T-helper 9 cell (primary cell): ENCODE measurements at places on chromosomes 6 and 20.

DNA sequence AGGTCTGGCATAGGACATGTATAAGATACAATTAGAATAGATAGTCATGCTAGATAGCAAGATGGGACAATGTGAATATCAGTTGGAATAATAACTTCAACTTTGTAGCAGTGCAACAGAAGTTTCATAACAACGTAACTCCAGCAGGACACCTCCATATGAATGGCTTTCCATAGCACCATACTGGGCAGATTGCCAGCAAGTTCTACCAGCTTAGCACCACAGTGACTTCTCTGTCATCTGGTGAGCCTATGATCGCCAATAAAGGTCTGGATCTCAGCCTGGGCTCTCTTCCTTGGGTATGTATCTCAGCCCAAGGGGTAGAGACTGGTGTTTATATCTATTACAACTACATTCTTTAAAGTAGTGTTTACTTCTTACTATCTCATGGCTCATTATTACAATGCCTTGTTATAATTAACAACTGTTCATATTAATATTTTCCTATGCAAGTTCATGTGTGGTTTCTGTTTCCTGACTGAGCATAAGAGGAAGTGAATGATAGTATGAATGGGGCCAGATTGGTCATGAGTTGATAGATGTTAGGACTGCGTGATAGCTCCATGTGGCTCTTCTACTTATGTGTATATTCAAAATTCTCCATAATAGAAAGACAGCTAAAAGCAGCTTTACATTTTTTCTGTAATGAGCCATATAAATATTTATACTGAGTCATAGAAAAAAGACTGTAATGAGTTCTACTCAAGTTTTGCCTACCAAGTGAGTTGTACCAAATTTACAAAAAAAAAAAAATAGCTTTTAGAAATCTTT is 22.9 kb downstream of the HTR1B start:
- no peak for DNase-seq

GRCh38 chr6:3426091-3426926 is 30.5 kb downstream of the SLC22A23 start:
- DNase-seq = no peak

- DNase-seq = no peak
These were observed 144.6 kb downstream of the MTHFD1L start for GRCh38 chr6:151010071-151010470.

- no peak for DNase-seq
These were observed 105.4 kb upstream of the AFDN start for GRCh38 chr6:167721291-167721690.

GRCh38 chr20:61896058-61896961 is 169.4 kb downstream of the TAF4 start:
- peak; percentile 2 for DNase-seq

DNA sequence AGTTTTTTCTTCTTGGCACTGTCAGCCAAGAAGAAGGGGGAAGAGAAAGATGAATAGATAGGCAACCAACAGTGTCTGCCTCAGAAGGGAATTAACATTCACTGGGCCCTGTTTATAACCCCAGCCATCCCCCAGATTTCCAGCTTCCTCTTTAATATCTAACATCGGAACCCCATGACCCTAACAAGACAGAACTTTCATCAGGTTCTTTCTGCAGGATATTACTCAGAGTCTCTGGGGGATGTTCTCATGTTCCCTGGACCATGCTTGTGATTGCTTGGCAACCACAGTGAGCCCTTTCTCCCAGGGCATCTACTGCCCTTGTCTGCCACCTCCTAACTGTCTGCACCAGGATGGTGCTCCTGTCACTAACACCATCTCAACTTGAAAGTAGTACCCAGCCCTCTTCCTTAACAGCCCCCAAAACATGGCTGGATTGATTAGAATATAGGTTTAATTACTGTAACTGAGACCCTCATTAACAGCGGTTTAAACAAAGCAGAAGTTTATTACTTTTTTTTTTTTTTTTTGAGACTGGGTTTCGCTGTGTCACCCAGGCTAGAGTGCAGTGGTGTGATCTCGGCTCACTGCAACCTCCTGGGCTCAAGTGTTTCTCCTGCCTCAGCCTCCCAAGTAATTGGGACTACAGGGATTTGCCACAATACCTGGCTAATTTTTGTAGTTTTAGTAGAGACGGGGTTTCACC is 12.0 kb upstream of the PTPN1 start:
- DNase-seq = no peak

DNA sequence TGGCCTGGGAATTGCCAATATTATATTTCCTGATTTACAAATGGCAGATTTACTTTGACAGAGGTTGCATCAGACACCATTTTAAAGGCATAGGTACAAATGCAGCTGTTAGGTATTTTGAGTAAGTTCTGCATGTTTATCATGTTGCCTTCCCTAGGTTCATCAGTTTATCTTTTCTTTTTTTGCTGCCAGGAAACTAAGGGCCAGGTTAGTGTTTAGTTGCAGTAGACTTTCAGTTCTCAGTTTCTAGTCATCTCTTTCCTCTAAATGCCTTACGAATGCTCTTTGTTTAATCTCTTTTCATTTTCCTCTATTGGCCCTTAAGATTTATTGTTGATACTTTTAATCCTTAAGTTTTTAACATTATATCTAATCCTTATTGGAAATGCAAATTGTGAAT is 129.9 kb downstream of the SMAP1 start:
- no peak for DNase-seq

- no peak for DNase-seq
These were observed 1.0 kb downstream of the SIM1 start for GRCh38 chr6:100463630-100464161.

- no peak for DNase-seq
These were observed 37.2 kb downstream of the SYNJ2 start for GRCh38 chr6:158018851-158019361.

DNA sequence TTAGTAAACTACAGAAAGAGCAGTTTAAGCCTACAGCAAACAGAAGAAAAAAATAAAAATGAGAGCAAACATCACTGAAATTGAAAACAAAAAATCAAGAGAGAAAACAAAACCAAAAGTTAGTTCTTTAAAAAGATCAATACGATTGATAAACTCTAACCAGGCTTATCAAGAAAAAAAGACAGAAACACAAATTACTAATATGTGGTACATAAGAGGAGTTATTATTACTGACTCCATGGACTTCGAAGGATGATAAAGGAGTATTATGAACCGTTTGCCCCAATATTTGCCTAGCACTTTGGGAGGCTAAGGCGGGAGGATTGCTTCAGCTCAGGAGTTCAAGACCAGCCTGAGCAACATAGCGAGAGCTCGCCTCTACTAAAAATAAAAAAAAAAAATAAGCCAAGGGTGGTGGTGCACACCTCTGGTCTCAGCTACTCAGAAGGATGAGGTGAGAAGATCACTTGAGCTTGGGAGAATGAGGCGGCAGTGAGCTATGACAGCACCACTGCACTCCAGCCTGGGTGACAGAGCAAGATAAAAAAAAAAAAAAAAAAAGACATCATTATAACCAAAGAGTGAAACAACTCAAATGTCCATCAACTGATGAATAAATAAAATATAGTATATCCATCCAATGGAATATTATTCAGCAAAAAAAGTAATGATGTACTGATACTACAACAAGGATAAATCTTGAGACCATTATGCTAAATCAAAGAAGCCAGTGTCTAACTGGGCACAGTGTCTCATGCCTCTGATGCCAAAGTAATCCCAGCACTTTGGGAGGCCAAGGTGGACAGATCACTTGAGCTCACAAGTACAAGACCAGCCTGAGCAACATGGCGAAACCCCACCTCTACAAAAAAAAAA is 12.9 kb downstream of the TRPC4AP start:
- DNase-seq = no peak

- no peak for DNase-seq
These were observed 40.0 kb downstream of the MYLIP start for GRCh38 chr6:16168858-16169257.

DNA sequence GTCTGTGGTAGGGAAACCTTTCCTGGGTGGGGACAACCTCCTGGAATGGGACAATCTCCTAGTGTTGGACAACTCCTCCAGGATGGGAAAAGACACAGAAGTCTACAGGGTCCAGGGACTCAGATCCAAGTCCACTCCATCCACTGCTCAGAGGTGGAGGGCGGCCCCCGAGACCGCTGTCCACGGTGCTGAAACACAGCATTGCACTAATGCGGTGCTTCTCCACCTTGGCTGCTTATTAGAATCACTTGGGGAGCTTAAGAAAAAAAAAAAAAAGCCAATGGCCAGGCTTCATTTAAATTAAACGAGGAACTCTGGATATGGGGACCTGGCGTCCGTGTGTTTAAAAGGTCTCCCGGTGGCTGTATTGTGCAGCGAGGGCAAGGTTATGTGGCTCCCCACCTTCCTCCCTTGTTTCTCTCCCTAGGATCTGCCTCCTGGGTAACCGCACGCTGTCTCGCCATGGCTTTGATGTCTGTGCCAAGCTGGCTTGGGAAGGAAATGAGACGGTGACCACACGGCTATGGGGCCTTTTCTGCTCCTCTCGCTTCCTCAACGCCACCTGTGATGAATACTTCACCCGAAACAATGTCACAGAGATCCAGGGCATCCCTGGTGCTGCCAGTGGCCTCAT is 12.0 kb downstream of the SLC12A5 start:
- DNase-seq = peak; percentile 48

DNA sequence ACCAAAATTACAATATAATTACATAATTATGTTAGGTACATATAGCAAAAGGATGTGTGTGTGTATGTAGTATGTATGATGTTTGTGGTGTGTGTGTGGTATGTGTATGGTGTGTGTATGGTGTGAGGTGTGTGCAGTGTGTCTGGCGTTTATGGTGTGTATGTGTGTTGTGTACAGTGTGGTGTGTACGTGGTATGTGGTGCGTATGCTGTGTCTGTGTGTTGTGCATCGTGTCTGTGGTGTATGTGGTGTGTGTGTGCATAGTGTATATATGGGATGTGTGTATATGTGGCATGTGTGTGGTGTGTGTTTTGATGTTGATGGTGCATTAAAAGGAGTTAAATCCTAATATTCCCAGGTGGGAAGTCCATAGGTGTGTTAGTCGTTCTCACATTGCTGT is 62.8 kb downstream of the PLG start:
- no peak for DNase-seq

DNA sequence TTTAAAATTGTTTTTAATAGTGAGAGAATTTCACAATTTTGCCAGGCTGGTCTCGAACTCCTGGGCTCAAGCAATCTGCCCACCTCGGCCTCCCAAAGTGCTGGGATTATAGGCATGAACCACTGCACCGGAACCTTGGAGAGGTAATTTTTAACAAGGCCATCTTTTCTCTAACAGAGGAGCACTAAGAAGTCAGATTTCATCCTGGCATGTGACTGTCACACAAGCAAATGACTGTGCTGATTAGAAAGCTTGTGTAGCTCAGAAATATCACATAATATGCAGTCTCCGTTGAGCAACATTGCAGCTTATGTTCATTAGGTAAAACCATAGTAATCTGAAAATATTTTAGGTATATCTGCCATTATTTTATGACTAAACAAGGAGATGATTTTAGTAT is 156.0 kb downstream of the CCDC170 start:
- no peak for DNase-seq

DNA sequence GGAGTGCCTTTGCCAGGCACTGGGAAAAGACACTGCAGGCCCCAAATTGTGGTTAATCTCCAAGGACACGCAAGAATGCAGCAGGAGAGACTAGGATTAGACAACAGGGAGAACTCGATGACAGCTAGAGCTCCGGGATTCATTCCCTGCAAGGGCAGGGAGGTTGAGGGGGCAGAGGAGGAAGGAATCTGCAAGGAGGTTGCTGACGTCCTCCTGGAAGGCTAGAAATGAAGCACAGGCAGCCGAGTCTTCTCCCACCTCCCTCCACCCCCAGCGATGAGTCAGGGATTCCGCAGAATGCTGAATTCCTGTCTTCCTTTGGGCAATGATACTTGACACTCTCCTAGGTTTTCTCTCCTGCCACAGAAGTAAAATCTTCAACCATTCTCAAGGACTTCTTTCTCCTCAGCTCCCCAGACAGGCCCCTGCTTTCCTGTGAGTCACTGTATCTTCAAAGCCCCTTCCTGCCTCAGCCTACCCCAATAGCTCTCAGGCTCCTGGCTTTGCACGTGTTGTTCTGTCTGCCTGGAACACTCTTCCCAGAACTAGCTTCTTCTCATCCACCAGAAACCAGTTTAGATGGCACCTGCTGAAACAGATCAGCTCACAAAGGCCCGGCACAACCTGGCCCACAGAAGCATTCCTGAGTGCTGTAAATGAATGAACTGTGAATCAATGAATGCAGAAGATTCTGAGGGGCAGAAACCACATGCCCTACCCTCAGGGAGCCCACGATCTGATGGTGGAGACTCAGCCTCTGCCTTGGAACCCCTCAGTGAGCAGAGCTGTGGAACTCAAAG is 85.6 kb downstream of the MRPL14 start:
- no peak for DNase-seq
